ENCODE measurements at places on chromosomes 16 and 17.
A peak's percentile ranks its signal among the peaks of the same experiment; 100 is the strongest.

DNA sequence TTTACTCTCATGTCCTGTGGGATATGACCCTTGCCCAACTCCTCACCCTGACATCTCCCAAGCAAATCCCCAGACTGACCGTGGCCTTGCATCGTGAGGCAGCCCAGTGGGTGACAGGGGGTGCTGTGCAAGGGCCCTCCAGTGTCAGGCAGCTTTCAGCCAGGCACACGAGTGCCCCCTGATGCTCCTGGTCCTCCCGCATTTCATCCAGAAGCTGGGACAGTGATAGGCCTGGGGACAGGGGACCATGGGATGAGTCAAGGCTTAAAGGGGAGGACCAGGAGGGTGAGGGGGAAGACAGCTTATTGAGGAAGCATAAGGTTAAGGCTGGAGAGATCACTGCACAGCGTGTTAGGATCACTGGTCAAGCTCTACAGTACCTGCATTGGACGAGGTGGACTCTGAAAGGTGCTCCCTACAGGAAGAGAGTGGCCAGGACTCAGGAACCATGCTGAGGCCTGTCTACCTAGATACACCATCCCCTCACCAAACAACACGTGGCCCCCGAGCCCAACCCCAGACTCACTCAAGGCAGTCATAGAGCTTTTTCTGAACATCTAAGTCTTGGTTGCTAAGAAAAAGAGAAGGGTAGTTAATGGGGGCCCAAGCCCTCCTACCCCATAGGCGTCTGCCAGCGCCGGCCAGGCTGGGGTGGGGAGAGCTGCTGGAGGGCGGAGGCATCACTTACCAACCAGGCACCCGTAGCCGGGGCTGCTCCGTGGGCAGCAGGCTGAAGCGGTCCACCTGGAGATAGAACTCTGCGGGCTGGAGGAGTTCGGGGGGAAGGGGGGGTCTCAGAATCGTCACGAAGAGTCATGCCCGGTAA lies 998 bp downstream of the ACD start:
- no peak for DNase-seq

GRCh38 chr17:81422776-81423697 lies 27.8 kb downstream of the BAHCC1 start:
- peak; percentile 98 for DNase-seq

GRCh38 chr16:81518439-81518757 lies 73.8 kb downstream of the CMIP start:
- DNase-seq = no peak

DNA sequence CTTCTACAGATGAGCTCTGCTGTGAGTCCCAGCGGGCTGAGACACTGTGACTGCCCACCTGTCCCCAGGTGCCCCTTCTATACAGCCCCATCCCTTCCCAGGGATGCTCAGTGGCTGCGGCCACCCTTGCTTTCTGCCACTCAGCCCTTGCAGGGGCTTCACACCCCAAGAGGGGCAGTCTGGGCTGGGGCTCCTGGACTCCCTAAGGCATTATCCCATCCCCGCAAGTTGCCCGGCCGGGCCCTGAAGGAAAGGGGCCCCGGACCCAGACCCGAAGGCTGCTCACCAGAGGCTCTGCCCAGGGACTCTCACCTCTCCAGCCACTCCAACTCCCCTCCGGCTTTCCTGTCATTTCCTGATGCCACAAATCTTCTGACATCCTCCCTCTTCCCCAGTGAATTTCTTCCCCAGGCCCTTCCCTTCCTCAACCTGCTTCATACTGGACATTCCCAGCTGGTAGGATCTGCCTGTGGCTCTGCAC lies 88.5 kb upstream of the TOB1 start:
- DNase-seq = no peak

DNA sequence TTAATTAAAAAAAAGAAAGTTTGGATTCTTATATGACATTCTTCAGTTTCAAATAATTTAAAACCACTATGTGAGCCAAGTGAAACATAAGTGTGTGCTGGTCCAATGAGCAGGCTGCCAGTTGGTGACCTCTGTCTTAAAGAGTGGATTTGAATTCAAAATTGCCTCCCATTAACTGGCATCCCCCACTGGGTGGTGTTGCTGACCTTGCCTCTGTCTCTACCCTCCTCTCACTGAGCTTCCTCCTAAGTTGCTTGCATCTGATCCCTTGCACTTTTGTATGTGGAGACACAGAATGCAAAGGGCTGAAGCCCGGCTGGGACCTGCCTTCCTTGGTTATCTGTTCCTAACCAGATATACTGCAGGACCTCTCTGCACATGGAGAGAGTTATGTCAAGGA lies 160.6 kb downstream of the CYLD start:
- DNase-seq = no peak

- no peak for DNase-seq
Observed at GRCh38 chr16:11323551-11324336, 21.5 kb upstream of the RMI2 start.

DNA sequence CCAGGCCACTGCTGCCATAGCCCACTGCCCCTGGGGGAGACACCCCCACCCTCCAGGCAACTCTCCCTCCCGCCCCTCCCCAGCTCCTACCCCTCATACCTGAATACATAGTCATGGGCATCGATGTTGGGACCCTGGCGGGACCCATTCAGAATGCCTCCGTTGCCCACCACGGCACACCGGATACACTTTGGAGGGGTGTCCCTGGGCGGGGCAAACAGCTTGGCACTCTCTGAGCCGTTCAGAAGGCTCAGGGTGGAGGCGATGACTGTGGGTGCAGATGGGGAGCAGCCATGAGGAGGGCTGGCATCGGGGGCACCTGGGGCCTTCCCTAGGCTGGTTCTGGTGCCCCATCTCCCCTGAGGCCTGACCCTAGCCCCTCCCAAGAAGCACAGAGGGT lies 12.6 kb downstream of the ST6GALNAC2 start:
- DNase-seq = no peak

DNA sequence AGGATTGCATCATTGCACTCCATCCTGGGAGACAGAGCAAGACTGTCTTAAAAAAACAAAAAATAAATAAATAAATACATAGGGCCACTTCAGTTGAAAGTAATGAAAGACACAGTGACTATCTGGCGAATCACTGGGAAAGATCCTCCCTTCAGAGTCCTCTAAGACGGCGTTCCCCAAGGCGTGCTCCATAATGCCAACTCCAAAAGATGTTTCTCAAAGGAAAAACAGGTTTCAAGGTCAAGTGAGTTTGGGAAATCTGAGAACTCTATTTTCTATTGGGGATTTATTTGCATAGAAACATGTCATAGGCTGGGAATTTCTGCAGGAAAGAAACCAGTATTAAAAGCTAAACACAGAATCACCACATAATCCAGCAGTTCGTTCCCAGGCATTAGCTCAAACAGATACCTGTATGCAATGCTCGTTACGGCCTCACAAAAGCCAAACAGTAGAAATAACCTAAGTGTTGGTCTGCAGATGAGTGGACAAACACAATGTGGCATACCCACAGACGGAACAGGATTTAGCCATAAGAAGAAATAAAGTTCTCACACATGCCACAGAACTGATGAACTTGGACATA lies 7.9 kb downstream of the KLHDC4 start:
- DNase-seq = peak; percentile 10

DNA sequence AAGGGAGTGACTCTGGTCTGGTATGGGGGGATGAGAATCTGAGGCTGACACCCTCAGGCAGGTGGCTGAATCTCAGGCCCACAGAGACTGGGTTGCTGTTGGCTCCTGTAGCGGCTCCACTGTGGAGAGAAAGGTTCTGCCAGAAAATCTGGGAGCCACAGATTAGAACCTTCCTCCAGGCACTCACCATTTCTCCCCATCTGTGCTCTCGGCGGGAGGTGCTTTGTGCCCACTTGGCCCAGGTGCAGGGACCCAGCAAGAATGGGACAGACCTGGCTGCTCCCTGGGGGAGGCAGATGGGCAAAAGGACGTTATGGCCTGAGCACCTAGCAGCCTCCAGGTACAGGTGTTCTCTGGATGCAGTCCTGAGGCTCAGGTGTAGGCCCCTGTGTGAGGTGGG lies 20.1 kb downstream of the RAB11FIP3 start:
- DNase-seq = no peak

DNA sequence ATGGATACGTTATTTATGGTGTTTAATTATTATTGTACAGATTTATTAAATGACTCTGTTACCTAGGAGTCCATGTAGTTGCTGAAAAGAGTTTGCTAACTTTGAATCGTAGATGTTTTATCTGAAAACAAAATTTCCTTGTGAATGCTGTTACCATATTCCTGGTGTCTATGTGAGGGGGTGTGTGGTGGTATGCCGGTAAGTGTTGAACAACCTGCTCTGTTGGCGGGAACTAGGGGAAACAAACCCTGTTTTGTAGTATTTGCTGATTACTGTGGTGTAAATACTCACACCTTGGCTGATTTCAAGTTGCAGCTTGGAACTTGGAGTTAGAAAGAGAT lies 386.4 kb downstream of the WWOX start:
- DNase-seq = no peak

GRCh38 chr16:27291722-27292240 lies 22.0 kb upstream of the IL4R start:
- no peak for DNase-seq

GRCh38 chr16:74033441-74033995 lies 263.1 kb upstream of the PSMD7 start:
- DNase-seq = no peak

- no peak for DNase-seq
Observed at GRCh38 chr17:54971147-54971546, 2.6 kb downstream of the STXBP4 start.
